ENCODE measurements at places on chromosomes 1 and 21.

GRCh38 chr1:78047631-78048030, 1.9 kb downstream of the GIPC2 start:
- DNase-seq, result no peak

DNA sequence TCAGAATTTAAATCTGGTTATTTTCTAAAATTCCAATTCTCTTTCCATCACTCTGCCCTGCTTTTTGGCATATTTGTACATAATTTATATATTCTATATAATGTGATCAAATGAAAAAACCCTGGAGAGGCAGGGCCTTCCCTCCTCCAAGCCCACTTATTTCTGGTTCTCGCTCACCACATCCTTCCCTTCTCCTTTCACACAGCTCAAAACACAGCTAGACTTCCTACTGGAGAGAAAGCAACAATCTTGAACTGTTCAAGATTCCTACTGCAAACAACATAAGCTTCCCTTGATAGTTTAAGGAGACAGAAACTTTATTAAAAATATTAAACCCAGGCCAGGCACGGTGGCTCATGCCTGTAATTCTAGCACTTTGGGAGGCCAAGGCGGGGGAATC, 7.6 kb upstream of the AIM2 start:
- no peak for DNase-seq

GRCh38 chr21:18646116-18646515, 242.5 kb upstream of the TMPRSS15 start:
- no peak for DNase-seq

- peak; percentile 72 for DNase-seq
Measured at GRCh38 chr1:25503551-25504426, 39.6 kb upstream of the LDLRAP1 start.

- peak; percentile 28 for DNase-seq
Measured at GRCh38 chr1:74010206-74010605, 187.8 kb downstream of the LRRIQ3 start.
